Forelimb muscle (tissue), 1 donor: ENCODE measurements at places on chromosomes 1 and 21.

GRCh38 chr1:205528887-205529825 lies 24.7 kb downstream of the CDK18 start:
- no peak for DNase-seq

GRCh38 chr1:174995916-174996315 lies 3.8 kb upstream of the CACYBP start:
- DNase-seq = no peak

- DNase-seq = no peak
These were observed 47.4 kb upstream of the WNT2B start for GRCh38 chr1:112461200-112461871.

DNA sequence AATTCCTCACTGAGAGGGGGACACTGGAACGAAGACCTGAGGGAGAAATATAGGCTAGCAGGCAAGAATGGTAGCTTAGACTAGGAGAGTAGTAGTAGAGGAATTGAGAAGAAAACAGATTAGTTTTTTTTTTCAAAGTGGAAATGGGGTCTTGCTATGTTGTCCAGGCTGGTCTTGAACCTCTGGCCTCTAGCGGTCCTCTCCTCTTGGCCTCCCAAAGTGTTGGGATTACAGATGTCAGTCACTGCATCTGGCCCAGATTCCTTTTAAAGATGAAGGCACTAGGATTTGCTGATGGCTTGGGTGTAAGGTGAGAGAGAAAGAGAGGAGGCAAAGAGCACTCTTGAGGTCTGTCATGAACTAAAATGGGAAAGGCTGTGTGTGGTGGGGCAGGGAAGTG lies 30.1 kb downstream of the NFASC start:
- DNase-seq = no peak

GRCh38 chr1:160520999-160521398 lies 2.1 kb downstream of the SLAMF6 start:
- no peak for DNase-seq

DNA sequence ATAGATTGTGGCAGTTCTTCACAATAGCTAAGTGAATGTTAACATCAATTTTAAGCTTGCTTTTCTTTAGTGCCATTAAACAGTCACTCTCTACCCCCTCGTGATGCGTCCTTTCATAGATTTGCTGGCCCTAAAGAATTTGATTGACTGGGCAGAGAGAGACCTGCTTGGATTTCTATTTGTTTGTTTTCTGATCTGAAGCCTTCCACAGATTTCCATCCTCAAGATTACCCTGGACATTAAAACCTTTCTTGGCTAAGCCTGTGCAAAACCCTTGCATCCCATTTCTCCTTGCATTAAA lies 17.8 kb downstream of the C1orf21 start:
- no peak for DNase-seq

DNA sequence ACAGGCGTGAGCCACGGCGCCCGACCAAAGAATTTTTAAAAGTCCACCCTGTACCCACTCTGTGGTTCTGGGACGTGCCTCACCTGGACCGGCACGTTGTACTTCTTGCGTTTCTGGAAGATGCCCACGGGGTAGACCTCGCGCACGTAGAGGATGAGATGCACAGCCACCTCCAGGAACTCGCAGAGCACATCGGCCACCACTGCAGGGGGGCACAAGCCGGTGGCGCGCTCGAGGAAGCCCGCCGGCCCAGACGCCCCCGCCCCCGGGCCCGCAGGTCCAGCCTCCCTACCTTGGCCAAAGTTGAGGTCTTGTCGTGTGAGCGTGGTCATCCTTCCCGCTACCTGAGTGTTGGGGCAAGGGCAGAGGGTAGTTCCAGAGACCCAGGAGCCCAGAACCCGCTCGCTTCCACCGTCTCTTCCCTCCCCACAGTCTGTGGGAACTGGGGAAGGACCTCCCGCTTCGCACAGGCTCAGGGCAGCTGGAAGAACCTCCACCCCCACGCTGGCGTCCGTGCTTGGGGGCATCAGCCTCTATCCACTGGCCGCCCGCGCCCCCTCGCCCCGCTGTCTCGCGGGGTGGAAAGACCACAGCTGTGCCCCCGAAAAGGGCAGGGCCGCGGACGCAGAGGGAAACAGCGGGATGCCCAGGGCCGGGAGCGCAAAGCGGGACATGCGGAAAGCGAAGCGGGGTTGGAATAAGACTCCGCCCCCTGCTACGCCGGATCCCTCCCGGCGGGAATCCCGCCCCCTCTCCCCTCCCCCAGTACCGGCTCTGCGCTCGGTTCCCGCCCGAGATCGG lies 478 bp downstream of the MAD2L2 start:
- DNase-seq = no peak

DNA sequence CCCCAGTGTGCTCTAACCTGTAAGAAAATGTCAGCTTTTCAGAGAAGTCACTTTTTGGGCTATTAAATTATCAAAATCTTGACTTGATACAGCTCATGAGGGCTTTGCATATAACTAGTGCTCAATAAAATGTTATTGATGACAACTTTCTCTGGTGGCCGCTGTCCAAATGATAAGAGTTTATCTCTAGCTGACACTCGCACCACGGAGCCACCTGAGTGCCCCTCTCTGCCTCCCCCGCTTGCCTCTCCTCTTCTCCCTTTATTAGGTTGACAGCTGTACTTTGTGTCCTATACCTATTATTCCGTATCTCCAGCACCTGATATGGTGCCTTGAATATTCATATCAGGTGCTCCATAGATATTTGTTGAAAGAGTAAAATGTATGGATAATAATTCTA lies 82.8 kb downstream of the PHTF1 start:
- DNase-seq = no peak

GRCh38 chr1:99496067-99496466 lies 149.8 kb upstream of the PALMD start:
- no peak for DNase-seq

DNA sequence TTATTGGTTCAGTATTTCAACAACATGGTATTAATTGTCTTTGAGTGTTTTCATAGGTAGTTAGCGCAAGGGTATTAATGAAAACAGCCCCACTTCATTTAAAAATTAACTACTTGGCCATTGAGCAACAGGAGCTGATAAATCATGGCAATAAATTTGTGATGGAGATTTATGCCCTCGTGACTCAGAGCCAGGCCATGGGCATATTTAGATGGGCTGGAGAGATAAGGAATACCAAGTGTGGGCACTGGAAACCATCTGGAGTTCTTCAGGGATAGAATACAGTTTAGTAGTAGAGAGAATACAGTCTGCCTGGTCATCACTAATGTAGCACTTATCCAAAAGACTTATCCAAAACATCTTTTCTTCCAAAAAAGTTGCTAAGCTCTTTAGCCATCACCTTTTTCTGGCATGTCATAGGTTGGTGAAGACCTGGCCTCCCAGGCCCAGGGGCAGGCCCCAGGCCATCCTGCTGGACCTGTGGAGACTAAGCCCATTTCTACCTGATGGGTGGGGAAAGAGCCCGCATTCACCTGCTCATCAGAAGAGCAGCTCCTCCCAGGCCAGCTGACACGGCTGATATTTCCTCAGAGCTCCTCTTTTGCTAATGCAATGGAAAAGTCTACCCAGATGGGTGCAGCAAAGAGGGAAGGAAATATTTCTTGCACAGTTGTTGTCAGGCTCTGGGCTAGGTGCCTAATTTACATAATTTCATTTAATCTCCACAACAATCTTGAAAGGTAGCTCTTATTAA lies 238.0 kb downstream of the TM2D1 start:
- no peak for DNase-seq

DNA sequence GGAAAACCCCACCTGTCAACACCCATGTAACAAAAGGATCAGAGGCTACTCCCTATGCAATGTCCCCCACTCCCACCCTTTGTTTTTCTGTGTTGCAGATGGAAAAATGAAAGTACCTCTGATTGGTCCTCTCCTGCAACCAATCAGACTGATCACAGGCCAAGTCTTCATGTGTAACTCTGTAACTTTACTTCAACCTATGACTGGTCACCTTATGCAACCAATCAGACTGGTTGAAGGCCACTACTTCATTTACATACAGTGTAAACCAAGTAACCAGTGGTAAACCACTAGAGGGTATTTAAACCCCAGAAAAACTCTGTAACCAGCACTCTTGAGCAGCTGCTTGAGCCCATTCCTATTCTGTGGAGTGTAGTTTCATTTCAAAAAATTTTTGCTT lies 266.3 kb upstream of the OLFM3 start:
- DNase-seq = no peak

GRCh38 chr1:31579374-31579773 lies 3.1 kb downstream of the TINAGL1 start:
- DNase-seq = no peak

DNA sequence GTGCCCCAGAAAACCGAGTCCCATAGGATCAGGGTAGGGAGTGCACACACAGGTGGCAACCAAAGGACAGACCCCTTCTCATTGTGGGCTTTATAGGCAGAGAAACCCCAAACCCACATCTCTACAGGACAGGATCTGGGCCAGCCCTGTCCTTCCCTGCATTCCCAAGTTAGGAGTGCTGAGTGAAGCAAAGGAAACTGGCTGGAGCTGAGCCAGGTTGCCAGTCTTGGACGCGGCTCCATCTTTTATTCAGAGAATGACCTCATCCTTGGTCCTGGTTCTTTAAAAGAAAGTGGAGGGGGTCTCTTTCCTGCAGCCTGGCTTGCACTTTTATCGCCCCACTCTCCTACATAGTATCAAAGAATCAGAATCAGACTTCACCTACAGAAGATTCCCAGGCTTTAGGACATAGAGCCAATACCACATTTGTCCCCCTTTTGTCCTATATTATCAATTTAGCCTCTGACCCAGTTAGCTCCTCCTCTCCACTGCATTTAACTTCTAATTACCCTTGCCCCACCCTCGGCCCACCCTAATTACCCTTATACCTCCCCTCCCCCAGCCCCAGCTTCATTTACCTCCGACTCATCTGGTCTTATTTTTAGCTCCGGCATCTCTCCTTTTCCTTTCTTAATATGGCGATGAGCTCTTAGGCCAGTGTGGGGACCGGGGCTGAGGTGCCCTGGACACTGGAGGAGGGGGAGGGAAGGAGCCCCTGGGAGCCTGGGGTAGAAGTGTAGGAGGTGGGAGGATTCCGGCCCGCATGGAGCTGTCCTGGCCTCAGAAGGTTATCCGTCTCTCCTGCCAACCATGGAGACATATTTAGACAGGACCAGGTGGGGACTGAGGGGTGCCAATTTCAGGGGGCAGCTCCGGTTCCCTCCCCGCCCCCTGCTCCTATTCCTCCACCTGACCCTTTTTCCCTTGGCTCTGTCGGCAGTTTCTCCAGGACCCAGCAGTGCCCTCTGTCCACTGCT lies at the start of gene CASQ1:
TSS of gene CASQ1 (plus strand) at position 927 of the 977 bp plus-strand sequence. CDS start 177 bp downstream, outside the sequence.
- no peak for DNase-seq

DNA sequence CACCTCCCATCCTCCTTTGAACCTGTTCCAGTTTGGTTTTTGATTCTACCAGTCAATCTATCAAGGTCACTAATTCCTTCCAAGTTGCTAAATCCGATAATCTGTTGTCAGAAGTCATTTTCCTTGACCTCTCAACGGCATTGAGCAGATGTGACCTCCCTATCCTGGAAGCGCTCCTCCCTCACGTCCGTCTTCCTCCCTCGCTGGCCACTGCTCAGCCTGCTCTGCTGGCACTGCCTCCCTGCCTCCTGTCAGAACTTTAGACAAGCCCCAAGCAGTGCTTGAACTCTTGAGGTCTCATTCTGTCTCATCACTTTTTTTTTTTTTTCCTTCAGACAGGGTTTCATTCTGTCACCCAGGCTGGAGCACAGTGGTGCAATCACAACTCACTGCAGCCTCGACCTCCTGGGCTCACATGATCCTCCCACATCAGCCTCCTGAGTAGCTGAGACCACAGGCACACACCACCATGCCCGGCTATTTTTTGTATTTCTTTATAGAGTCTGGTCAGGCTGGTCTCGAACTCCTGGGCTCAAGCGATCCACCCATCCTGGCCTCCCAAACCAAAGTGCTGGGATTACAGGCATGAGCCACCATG lies 4.4 kb upstream of the ACOT7 start:
- DNase-seq = no peak

GRCh38 chr1:107254306-107254705 lies 113.5 kb downstream of the NTNG1 start:
- DNase-seq = no peak

GRCh38 chr1:91798241-91798648 lies 87.7 kb downstream of the TGFBR3 start:
- no peak for DNase-seq

DNA sequence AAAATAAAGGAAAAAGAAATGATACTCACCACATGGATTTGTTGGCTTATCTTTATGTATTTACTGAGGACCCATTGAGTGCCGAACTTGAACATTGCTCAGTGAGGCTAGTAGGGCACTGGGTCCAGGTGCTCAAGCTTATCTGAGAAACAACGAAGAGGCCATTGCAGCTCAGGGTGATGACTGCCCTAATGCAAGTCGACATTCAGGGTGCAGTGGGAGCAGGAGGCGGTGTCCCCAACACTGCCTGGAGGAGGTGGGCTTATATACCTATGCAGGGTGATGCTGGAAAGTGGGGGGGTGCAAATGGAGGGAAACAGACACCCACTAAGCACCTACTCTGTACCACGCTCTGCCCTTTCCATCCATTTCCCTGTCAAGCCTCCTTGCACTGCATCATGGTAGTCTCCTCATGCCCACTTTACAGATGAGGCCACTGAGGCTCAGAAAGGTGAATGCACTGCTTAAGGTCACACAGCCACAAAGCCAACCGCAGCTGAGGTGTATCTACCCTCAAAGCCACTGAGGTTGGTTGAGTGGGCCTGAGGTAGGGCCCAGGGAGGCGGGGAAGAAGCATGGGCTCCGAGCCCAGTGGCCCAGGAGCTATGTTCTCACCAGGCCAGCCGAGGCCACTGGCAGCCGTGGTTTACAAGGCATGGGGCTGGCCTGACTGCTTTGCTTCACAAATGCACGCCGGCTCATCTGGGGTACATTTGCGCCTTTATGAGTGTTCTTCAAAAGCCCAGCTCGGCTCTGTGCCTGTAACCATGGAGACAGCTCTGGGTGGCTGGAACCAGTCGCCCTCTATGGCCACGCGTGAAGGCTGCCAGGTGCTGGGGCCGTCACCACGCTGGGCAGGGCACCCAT lies 103.8 kb downstream of the EPHB2 start:
- peak; percentile 62 for DNase-seq

DNA sequence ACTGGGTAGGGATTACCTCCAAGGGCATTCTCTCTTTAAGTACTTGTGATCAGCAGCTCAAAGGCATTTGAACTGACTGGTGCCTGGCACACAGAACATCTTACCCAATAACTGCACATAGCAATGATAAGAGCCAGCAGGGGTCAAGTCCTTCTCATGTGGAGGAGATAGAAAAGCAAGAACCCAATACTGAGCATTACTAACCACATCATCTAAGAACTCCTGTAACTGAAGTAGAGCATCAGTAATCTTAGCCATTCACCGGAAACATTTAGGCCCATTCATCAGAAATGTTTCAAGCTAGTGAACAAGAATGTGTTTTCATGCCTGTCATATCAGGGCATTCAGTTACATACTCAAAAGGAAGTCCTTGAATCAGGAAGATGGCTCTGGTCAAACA lies 33.6 kb upstream of the THEM4 start:
- no peak for DNase-seq
